Activated T-helper 1 cell treated with anti-CD3 and anti-CD28 coated beads, Interleukin-2, amount 50 U/mL, for 16 hours (primary cell): ENCODE measurements at places on chromosomes 4 and X.

DNA sequence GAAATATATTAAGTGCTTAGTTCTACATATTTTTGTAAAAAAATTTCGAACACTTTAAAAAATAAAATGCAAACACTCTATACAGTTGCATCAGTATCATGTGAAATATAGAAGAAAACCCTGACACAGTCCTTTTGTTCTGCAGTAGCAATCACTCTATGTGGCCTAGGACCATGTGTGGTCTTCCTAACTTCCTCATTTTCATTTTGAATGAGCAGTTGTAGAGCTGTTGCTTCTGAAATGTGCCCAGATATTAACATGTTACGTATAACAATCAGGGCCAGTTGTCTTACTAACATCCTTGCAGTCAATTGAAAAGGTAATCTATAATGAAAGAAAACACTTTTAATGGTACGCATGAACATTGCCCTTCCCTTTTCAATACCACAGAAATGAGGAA lies 107.9 kb downstream of the ZNF827 start:
- no peak for DNase-seq

- no peak for DNase-seq
Measured at GRCh38 chr4:186029571-186030398, 39.2 kb upstream of the TLR3 start.

DNA sequence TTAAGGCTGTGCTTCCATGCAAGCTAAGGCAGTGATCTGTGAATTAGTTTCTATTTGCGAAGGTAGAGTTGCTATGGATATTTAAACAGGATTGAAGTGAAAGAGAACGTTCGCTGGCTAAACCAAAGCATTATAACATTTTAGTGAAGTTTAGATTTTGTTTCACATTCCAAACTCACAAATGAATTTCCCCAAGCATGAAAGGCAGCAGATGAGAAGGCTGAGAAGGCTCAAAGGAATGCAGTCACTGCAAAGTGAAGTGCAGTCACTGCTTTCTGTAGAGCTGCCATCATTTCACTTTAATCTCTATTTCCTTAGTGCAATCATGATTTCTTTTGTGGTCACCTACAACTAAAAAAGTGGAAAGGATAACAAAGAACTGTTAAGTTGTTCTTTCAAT lies 334.7 kb upstream of the NR3C2 start:
- DNase-seq, result no peak

DNA sequence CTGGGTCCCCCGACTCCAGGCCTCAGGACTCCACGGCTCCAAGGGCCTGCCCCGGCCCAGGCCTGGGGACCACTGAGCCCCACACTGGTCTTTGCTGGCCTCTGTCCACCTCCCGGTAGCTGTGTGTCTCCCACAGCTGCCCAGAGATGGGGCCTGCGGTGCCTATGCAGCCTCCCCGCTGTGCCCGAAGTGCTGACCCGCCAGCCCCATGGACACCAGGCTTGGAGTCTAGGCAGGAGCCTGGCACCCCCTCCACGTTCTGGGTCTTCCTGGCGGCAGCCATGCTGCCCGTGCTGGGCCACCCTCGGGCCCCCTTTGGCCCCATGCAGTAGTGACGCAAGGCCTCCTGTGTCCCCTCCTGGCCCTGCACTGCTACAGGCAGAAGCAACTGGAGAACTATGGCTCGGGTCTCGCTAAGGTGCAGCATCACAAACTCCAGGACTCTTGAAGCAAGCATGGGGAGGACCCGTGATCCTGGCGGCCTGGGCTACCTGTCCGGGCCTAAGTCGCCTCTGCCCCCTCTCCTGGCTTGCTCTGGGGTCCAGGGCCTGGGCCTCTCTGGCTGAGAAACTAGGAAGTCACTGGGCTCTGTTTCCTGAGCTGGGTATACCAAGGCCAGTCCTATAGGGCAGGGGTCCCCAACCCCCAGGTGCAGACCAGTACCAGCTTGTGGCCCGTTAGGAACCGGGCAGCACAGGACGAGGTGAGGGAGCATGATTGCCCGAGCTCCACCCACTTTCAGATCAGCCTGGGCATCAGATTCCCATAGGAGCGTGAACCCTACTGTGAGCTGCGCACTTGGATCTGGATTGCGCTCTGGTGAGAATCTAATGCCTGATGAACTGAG lies 917 bp downstream of the MYL5 start:
- no peak for DNase-seq

DNA sequence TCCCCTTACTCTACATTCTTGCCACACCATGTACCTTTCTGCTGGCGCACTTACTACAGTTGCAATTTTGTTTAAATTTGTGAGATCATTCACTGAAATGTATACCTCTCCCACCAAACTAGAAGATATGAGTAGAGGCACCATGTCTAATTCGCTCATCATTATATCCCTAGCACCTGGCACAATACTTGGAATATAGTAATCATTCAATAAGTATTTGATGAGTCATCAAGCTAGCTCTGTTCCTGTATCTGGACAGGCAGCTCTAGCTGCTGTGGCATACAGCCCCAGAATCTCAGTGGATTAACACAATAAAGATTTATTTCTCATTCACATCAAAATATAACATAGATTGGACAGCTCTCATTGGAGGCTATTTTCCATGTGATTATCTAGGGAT lies 245.9 kb downstream of the IDS start:
- no peak for DNase-seq

DNA sequence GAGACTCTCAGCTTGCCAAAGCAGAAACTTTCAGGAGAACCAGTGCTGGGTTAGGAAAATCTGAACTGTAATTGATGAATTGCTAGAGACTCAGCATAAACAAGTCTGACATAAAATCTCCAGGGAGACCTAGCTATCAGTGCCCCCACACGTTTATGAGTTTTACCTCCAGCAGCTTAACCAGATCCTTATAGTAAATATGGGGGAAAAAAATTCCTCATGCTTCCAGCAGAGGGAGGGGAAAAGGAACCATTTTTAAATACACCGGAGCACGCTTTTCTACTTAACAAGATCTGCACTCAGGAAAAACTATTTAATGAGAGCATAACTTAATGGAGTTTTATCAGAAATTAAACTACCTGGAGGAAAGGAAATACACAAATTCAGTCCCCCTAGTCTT lies 1040.7 kb upstream of the INTU start:
- DNase-seq, result no peak

- no peak for DNase-seq
Measured at GRCh38 chr4:88999392-88999930, 57.5 kb downstream of the FAM13A start.

- no peak for DNase-seq
Measured at GRCh38 chr4:15870921-15871664, 67.4 kb downstream of the FGFBP1 start.

DNA sequence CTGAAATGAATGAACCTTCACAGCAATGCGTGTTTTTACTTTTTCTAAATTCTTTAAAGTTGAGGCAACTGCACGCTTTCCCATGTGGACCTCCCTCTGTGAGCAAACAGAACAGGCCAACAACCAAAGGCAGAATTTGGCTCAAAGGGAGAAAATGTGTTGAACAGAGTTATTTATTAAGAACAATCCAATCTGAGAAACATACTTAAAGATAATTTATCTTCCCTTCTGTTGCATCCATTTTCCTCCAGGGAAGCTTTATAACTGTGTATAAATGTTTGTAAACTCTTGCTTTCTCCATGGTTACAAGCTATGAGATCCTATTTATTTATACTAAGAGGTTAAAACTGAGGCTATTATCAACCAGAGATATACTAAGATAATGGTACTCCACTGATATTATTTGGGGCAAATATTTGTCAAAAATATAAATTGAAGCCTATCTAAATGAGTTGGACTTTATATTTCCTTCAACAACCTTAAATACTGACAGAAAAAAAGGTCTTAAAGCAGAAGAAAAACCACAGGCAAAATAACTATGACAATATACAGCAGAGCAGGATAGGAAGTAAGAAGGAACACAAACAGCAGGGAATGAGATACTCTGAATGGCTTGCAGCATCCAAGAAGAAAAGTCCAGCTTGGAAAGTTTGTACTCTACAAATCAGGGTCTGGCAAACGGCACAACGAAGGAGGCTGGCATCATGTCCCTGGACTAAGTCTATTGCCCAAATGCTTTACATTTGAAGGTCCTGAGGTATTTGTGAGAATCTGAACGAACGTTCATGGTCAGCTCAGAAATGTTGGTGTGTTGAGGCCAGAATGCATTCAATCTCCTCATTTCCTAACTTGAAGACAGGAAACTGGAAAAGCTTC lies 663.2 kb upstream of the INTU start:
- no peak for DNase-seq

DNA sequence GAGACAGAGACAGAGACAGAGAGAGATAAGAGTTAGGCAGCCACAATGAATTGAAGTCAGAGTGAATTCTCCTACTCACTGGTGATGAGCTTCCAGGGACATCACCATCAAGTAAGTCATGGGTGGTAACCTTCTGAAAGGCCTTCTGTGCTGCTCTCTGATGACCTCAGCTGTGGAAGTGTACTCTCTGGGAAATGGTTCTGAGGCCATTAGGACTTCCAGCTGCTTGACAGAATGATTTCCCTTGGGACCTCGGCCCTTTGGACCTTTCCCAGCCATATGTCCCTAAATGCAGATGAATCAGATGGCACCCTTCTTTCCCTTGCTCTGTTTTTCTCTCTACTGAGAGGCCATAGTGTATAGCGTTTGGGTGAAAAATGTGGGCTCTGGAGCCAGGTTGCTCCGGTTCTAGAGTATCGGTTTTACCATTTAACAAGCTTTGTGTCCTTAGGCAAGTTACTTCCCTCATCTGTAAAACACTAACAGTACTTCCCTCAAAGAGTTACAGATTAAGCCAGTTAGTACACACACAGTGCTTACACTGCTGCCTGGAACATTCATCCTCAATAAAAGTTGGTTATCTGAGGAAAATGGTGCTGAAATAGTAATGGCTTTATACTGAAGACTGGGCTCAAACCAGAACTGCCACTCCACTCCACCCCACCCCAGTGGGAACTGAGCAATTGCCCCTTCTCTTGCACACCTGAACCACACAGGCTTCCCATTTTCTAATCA lies 7.6 kb downstream of the SEPTIN11 start:
- no peak for DNase-seq

GRCh38 chrX:103356858-103357257 lies 552 bp downstream of the TCEAL9 start:
- no peak for DNase-seq
